ENCODE measurements at places on chromosomes 1 and 21.

DNA sequence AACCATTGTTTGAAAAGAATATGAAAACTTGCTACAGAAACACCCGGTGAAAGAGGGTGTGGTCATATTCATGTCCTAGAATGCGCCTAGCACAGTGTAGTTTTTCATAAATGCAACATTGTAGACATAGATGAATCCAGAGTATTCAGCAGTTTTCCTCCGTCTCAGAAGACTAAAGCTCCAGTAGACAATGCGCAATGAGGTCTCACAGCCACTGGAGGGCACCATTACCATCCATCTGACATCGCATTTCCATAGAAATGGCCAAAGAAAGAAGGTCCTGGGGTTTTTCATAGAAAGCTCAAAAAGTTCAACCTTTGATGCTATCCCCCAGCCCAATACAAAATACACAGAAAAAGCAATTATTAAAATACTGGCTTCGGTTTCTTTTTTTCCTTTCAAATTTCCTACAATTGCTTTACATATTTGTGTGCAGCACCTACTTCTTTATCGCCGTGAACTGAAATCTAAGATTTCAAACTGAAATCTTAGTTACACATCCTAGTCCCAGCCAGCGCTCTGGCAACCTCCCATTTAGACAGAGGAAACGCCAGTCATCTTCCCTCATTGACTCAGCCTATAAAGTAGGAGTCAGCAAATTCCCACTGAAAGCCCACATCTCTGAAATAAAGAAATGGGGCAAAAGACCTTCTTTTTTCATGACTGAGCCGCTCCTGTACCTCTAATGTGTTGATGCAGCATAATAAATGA, 3.9 kb upstream of the CD58 start:
- DNase-seq = peak; percentile 79

- DNase-seq = no peak
Measured at GRCh38 chr1:39896909-39897685, 4.6 kb downstream of the MYCL start.

DNA sequence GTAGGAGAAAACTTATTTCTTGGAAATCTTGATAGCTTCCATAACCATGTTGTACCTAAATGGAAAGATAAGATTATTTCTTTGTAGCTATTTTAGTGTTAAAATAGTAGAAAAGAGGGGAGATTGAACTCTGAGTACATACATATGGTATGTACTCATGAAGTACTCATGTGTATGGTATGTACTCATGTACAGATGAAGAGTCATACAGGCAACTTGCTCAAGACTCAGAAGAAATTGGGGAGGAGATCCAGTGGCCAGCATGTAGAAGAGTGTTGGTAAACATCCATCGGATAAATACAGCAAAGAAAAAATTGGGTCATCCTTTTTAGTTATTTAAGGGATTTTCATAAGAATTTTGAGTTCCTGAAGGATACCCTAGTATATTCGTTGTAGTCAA, 29.0 kb downstream of the MDM4 start:
- DNase-seq = no peak

DNA sequence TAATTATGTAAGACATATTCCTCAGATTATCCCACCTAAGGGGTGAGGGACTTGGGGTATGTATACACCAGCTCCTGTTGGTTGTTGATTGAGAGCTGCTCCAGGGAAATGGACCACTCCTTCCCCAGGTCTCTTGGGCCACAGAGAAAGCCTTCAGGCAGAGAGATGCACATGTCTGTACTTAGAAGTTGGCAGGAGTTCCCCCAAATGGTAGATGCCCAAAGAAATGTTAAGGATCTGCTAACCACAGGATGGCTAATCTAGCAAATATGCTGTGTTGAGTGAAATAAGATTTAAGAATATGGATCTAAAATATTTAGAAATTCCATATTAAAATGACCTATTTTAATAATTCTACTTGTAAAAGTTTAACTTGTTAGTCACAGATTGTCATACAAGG, 100.8 kb upstream of the DNAH14 start:
- no peak for DNase-seq

GRCh38 chr1:180586671-180587155, 27.9 kb downstream of the OVAAL start:
- DNase-seq = no peak

- DNase-seq = no peak
Measured at GRCh38 chr1:29478151-29478791, 241.9 kb downstream of the PTPRU start.

DNA sequence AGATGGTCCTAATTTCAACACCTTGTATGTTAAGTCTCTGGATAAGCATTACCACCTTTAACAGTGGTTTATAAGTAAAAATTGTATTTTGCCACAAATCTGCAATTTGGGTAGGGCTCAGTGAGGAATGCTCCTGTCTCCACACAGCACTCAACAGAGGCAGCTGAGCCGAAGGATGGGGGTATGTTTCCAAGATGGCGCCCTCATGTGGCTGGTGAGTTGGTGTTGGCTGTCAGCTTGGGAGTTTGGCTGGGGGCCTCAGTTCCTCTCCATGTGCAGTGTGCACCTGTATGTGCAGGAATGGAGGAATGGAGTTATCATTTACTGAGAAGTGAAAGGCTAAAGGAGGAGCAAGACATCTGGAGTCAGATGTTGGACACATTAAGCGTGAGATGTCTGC, 136.8 kb downstream of the GABPA start:
- DNase-seq = no peak

DNA sequence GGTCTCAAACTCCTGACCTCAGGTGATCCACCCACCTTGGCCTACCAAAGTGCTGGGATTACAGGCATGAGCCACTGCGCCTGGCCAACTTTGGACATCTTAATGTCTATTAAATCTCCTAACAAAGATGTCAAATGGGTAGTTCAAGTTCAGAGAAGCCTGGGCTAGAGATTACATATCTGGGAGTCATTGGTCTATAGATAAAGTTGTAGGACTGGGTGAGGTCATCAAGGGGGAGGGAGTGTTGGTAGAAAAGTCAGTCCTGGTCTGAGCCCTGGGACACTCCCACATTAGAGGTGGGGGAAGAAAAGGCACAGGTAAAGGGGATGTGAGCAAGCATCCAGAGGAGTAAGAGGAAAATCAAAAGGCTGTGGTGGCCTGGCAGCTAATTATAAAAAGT, 6.6 kb downstream of the UBIAD1 start:
- no peak for DNase-seq

DNA sequence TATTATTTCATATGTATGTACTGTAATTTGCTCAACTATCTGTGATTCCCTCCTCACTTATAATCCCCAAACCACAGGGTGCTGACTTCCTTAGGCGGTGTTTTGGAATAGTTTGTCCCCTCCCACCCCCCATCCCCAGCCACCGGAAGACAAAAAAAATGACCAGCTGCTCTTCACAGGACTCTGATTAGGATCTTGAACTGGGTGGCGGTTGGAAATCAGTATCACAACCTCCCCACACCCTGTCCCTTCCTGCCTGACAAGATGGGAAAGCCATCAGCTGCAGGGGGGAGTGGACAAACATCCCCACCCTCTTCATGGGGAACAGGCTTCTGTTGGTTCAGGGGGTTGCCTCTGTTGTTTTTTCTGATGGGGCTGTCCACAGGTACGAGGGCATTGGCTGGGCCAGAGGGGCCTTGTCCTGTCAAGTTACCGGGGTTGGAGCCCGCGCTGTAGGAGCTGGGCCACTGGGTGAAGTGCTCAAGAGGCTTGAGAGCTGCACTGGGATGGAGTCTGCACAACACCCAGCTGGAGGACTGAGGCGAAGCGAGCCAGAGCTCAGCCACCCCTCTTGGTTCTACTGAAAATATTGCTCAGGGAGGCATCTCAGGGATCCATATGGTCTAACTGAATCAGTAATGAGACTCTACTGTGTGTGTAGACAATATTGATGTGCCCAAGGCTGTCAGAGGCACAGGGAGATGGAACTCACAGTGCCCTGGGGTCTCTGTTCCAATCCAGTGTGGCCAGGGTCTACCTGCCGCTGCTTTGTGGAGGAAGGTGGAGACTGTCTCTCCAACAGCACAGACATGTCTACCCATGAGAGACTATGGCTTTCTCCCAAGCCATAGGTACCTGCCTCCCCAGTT, 28.2 kb downstream of the NAV1 start:
- DNase-seq = no peak

DNA sequence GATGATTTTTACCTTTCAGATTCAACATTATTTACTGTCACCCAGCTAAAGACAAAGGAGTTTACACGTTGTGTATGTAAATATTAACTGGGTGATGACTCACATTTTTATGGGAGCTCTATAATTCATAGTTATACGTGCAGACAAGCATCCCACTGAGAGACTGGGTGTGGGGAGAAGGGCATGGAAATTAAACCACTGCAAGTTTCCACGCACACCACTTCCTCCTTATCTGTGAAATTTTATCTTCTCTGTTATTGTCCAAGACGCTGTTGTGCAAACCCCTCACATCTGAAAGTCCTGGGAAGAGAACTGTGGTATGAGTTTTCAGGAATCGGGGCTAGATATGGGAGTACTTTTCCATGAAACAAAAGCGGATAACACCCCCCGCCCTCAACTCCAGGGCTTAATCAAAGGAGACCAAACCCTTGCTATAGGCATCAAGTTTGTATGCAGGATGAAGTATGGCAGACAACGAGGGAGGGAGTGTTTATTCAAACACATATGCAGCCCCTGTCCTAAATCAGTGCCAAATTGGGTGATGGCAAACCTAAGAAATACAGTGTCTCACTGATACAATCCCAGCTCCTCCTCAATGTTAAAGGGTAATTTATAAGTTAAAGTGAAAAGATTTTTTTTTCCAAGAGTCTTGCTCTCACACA, 23.3 kb upstream of the DPT start:
- no peak for DNase-seq

DNA sequence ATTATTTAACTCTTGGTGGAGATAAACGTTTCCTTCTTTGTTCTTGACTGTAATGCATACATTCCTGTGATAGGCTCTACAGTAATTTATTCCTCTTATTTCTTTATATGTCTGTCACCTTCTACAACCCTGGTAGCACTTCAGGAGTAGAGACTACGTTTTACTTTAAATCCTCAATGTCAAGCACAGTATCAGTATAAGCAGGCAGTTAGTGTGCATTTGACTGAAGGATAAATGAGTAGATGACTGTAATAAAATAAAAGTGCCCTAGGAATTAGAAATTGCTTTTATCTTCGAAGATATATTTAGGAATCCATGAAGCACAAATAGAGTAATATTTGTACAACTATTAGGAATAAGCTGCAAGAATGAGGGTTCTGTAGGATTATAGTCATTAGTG, 599.6 kb upstream of the PRMT6 start:
- no peak for DNase-seq

- no peak for DNase-seq
Measured at GRCh38 chr1:198086051-198086745, 70.6 kb upstream of the NEK7 start.
